Lung (tissue), 17 donors: ENCODE measurements at places on chromosomes 12 and 14. TPM values are rescaled to one million over a fixed set of nuclear protein-coding genes. Genes with fewer than 3 reads are reported as not detected.

GRCh38 chr14:41605550-41606281 is 960 bp upstream of the LRFN5 start:
- no peaks in the 10 kb centered on the region for H3K4me1 ChIP-seq
- peak; percentile 90 for DNase-seq
- peak overlapping the region; percentile 19 for H3K4me3 ChIP-seq
- H3K36me3 ChIP-seq = no peaks in the 10 kb centered on the region

GRCh38 chr14:52267501-52268278 is at the start of gene PTGDR:
Gene PTGDR (plus strand): TSS chr14:52267698. CDS start chr14:52267815, 117 bp downstream.
- peak within 1 kb of the TSS; percentile 50 for H3K4me3 ChIP-seq
- H3K27ac ChIP-seq = no peak within 1 kb of the TSS
- H3K27me3 ChIP-seq = peaks cover 5% of the 10 kb centered on the region

- no peaks in the 10 kb centered on the region for H3K36me3 ChIP-seq
- H3K27ac ChIP-seq = no peak overlapping the region
- H3K4me3 ChIP-seq = no peak overlapping the region
- H3K27me3 ChIP-seq = no peaks in the 10 kb centered on the region
These were observed 59.7 kb downstream of the PIK3C2G start for GRCh38 chr12:18320976-18321375.

GRCh38 chr12:55820679-55821078 is 2.8 kb downstream of the ORMDL2 start:
- H3K4me1 ChIP-seq = peaks cover 2% of the 10 kb centered on the region
- no peak overlapping the region for H3K4me3 ChIP-seq
- no peak for DNase-seq
- peaks cover 20% of the 10 kb centered on the region for H3K36me3 ChIP-seq

DNA sequence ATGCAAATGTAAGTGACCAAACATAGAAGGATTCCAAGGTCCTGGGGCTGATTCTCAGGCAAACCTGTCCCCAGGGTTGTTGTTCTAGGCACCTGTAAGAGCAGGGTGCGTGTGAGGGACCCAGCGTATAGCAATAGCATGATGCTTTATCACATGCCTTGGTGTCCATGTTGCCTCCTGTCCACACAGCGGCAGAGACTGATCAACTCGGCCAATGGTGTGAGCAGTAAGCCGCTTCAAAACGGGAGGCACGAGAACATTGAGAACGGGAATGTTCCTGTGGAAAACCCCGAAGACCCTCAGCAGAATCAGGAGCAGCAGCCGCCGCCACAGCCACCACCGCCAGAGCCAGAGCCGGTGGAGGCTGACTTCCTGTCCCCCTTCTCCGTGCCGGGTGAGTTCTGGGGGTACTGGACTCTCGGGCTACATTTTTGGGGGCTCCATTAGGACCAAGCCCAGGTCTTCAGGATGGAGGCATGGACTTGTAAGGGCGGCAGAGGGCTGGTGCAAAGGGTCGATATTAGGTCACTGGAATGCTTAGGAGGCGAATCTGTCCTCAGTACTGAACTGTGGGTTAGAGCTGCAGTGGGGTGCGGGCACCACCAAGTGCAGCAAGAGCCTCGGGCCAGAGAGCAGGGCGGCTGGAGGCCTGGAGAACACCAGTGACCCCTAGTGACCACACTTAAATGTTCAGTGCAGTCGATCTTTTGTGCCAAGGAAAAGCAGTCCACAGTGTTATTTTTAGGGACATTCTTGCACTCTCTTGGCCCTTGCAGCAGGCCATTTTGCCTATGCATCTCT is 57.2 kb upstream of the RIN3 start:
- H3K36me3 ChIP-seq = no peaks in the 10 kb centered on the region
- no peak overlapping the region for H3K27ac ChIP-seq
- H3K4me3 ChIP-seq = no peak overlapping the region
- no peaks in the 10 kb centered on the region for H3K4me1 ChIP-seq
- H3K27me3 ChIP-seq = no peaks in the 10 kb centered on the region

DNA sequence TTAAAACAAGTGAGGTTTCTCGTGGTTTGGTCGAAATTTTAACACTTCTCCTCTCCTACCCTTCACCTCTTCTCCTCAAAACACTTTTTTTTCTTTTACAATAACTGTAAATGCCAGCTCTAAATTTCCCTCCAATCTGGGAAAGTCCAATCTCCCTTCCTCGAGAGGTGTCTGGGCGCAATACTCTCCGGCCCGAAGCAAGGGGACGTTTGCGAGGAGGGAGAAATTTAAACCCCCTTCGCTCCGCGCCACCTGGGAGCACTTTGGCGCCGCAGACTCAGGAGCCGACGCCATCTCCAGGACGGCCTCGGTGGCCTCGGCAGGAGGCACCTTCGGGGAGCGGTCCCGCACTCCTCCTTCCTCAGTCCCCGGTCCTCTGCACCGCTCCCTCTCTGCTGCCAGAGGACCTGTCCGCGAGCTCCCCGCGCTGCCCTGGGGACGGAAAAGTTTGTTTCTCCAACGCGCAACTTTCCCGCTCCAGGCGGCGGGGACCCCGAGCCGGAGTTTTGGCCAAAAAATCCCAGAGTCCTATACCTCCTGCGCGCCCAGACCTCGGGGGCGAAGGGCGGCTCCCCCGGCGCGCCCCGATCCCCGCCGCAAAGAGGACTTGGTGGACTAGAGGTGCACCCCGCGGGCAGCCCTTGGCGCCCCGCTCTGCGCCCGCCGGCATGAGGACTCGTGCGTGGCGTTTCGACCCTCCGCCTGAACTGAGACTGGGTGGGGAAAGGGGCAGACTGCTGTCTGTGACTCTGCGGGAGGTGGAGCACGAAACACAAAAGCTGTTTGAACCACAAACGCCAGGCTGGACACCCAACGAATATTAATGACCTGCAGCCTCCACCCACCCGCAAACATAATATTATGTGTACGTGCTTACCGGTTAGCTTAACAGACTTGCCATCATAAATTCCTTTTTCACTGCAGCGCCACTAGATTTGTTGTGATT is 95.2 kb upstream of the HMGA2 start:
- peak; percentile 52 for DNase-seq
- no peak overlapping the region for H3K4me3 ChIP-seq
- no peak overlapping the region for H3K27ac ChIP-seq
- peaks cover 3% of the 10 kb centered on the region for H3K4me1 ChIP-seq
- no peaks in the 10 kb centered on the region for H3K27me3 ChIP-seq
- H3K36me3 ChIP-seq = no peaks in the 10 kb centered on the region

DNA sequence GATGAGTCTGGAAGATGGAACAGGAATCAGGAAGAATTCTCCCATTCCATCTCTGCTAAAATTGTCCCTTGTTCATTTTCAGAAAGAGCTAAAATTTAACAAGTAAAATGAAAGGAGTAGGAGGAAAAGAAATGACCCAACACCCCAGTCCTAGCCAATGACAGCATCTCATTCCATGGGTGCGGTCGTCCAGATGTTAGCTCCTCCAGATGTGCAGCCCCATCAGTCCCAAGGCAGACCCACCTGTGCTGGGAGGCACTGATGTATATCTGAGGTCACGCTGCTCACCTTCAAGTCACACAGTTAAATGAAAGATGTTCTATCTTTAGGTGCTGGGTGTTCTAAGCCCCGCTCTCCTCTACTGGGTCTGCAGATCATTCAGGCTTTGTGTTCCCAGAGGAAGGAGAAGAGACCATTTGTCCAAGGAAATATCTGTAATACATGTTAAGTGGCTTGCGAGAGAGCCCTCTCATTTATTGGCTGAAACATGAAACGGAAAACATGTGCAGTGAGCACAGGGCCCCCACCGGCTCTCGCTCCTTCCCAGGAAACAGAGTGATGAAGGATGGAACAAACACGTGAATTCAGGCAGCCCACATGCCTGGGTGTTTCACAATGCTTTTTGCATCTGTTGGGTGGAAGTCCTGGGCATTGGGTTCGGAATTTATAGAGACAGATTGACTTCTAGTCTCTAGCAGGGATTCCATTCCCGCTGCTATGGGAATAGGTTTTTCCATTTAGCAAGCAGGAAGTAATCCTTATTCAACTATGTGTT is 294.6 kb downstream of the NUAK1 start:
- no peaks in the 10 kb centered on the region for H3K36me3 ChIP-seq
- H3K27ac ChIP-seq = no peak overlapping the region
- no peak overlapping the region for H3K4me3 ChIP-seq
- DNase-seq = peak; percentile 35
- no peaks in the 10 kb centered on the region for H3K27me3 ChIP-seq
- H3K4me1 ChIP-seq = peaks cover 51% of the 10 kb centered on the region

DNA sequence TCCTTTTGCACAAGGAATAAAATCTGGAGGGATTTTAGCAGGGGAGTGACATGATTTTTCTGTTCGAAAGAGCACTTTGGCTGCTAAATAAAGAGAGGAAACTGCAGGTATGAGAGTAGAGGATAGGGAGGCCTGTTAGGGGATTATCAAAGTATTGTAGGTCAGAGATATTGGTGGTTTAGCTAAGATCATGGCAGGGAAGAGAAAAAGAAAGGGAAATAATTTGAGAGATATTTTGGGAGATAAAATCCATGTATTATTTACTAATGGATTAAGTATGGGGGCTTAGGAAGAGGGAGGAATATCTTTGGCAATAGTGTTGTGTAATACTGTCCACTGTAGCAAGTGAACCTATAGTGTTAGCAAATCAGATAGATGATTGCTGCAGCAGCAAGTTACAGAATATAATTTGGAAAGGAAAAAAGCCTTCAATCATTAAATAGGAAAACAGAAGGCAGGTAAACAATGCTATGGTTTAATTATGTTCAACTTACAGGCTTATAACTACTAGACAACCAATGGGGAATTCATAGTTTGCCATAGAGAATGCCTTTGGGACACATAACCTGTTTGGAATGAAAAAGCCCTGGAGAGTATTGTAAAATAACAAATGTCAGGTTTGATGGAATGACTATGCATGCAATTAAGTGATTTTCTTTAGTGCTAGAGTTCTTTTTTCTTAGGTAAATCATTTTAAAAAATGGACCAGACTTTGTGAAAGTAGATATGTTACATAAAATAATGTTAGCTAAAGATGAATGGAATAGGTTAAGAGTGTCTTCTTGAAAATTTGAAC is 50.5 kb downstream of the ADIPOR2 start:
- no peaks in the 10 kb centered on the region for H3K36me3 ChIP-seq
- H3K27me3 ChIP-seq = no peaks in the 10 kb centered on the region
- H3K4me1 ChIP-seq = peaks cover 10% of the 10 kb centered on the region
- no peak for DNase-seq
- no peak overlapping the region for H3K4me3 ChIP-seq

IAPP gene
- not detected for total RNA-seq
